ENCODE measurements at places on chromosomes 4 and X.

DNA sequence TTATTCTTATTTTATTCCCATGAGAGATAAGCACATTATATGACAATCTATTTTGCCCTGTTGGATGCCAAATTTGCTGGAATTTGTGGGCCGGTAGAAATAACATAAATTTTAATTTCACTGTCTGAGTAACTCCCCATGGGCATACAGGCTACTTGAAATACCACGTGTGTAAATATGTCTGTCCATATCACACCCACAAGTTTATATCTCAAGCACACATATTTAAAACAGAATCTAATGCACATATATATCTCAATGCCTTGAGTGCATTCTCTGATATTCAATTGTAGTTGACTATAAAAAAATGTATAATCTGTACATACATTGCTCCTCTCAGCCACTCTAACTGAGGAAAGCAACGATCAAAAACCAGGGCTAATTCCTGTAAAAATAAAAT lies 51.2 kb downstream of the PPARGC1A start:
- DNase-seq, result no peak

DNA sequence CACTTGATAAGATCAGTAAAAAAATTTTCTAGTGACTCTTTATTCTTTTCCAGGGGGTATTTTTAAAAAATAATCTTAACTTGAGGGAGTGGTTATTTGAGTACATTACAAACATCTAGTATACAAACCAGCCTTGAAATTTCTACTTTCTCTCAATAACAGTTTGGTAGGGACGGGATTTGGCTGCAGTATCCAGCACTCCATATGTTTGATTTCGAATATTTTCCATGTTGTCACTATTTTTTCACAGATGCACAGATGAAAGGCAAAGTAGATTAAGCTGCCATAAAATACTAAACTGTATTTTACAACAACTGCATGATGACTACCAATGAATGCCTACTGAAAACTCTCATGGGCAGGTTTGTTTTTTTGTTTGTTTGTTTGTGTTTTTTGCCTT lies 225.0 kb downstream of the COX7B2 start:
- no peak for DNase-seq

DNA sequence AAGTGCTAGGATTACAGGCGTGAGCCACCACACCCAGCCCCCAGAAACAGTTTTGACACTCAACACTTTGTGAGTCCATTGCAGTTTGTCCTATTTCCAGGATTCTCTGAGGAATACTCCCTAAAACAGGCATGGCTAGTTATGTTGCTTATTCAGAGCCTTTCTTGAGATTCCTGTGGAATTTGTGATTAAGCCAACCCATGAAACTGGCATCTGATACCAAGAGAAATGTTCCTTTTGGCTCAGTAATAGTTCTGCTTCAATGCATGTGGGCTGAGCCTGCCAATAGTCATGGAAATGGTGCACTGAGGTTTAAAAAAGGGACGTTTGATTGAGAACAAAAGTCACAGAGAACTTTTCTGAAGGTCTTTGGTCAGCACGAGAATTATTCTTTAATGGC lies 241.7 kb downstream of the PPP1R2C start:
- DNase-seq, result no peak

DNA sequence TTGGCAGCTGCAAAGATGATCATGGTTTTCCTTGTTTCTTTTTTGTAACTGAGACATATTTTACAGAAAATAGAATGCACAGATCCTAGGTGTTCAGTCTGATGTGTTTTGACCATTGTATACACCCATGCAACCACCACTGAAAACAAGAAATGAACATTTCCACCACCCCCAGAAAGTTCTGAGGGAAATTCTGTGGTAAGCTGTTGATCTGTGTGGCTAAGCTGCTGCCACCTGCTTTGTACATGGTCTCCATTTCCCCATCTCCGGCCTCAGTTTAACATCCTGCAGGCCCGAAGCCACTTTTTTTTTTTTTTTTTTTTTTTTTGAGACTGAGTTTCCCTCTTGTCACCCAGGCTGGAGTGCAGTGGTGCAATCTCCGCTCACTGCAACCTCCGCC lies 65.3 kb downstream of the NYX start:
- no peak for DNase-seq

GRCh38 chrX:87873347-87873941 lies 355.8 kb downstream of the KLHL4 start:
- DNase-seq, result no peak

- DNase-seq, result no peak
These were observed 685 bp upstream of the TNIP2 start for GRCh38 chr4:2756691-2757350.

DNA sequence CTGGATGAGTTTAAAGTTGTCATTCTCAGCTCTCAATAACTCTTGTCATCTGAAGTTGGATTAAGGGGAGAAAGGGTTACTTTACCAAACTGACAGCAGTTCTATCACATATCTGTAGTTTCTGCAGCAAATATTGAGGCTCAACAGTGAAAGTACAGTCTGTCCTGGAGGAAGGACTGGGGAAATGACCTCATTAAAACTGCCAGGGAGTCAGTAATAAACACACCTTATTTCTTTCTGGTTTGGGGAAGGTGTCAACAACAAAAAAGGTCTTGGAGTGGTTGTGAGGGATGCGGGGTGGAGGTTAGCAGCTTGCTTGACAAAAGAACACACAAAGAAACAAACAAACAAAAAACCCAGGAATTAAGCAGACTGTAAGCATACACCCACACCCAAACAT lies 1418.0 kb downstream of the STIM2 start:
- no peak for DNase-seq

GRCh38 chr4:2714061-2714770 lies 41.9 kb downstream of the TNIP2 start:
- DNase-seq, result no peak

DNA sequence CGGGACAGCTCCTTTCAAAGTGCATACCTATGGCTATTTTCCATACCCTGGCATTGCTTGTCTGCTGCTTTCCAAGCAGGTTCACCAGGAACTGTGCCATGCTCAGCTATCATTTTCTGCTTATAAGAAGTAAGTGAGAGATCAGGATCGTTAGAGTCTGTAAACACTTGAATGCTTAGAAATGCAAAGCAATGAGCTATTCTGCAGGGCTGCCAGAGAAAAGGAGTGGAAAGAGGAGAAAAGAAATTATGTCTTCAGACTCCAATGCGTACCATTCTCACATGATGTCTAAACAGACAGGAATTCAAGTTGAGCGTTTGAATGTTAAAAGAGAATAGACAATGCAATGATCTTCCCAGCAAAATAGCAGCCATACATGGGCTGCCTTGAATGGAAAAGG lies 245.5 kb upstream of the SLC7A11 start:
- no peak for DNase-seq

DNA sequence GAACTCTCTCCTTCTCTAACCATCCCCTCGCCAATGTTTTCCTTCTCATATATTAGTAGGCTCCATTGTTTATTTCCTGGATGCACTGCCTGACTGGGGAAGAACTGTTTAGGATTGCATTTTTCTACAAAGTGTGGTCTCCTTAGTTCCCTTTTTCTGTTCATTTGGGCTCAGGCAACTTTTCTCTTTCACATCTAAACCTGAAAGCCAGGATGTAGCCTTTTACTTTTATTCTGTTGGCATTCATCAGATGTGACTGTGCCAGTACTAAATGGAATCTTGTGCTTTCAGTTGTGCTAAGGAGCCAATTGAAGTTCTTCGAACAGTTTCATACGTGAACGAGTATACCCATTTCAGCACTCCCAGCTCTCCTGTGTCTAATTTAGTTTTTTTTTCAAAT lies 59.8 kb downstream of the DDIT4L start:
- no peak for DNase-seq

GRCh38 chr4:33262824-33263223 lies 2542.7 kb downstream of the PCDH7 start:
- no peak for DNase-seq

GRCh38 chr4:126144543-126145237 lies 829.9 kb downstream of the FAT4 start:
- DNase-seq, result no peak

- DNase-seq, result no peak
These were observed 46.0 kb upstream of the TLL1 start for GRCh38 chr4:165827018-165827417.

DNA sequence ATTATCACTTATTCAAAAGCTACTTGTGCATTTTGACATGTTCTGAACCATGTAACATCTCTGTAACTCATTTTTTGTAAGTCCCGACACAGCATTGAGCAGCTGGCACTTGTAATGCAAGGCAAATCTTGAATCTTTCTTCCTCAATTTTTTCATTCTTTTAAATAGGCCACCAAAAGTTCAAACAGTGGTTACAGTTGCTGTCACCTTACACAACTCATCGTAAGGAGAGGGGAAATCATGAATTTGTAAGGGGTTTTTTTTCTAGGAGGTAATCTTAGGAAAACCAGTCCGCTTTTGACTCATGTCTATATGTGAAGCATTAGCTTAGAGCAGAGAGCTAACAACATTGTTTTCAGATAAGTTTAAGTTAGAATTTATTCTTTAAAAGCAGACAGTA lies 124.5 kb downstream of the PDLIM5 start:
- DNase-seq, result no peak

GRCh38 chrX:22097012-22097694 lies 65.0 kb downstream of the PHEX start:
- no peak for DNase-seq

GRCh38 chr4:165758086-165758485 lies 115.0 kb upstream of the TLL1 start:
- no peak for DNase-seq

DNA sequence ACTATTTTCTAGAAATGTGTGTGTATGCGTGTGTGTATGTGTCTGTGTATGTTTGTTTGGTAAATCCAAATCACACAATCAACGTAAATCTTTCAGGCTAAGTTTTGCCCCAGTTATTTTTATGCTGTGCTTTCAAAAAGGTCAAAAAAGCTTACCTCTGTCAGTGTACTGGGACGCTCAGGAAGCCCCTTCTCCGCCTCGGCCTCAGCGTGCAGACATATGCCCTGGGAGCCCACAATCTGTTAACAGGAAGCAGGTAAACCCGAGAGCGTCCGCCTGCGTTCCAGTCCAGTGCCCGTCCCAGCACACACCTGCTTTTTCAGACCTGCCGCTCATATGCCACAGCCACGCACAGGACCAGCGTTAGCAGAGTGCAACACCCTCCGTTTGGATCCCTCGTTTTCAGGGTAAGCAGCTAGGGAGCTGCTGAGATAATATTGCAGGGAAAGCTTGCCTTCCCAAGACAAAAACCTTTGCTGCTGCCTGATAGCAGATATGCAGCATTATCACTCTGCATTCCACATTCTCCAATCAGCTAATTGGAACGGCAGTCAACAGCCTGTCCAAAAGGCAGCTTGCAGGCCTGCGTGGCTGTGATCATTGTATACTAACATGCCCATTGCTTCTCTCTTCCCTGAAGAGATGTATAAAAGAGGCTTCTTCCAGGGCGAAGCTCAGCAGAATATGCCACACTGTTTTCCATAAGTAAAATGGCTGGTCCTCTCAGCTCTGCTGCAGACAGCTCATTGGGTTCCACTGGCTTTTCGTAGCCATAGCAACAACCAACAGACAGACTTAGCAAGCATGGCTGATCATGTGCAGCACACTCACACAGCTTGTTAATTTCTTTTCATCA lies at the start of gene SORBS2:
Gene SORBS2 (minus strand): TSS at position 686 of the 856 bp plus-strand sequence. CDS start 121,623 bp downstream, outside the sequence.
- DNase-seq, result no peak

- DNase-seq, result no peak
These were observed 192.5 kb upstream of the TAPT1 start for GRCh38 chr4:16418814-16419213.

DNA sequence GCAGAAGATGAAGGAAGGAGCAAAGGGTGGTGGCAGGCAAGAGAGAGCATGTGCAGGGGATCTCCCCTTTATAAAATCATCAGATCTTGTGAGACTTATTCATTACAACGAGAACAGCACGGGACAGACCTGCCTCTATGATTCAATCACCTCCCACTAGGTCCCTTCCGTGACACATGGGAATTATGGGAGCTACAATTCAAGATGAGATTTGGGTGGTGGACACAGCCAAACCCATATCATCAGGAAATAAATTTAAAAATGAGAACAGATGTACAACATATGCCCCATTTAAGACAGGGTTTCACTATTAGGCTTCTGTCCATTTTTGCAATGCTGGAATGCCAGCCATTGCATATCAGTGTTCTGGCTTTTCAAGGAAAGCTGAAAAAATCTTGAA lies 346.7 kb upstream of the SLIT2 start:
- DNase-seq, result no peak

DNA sequence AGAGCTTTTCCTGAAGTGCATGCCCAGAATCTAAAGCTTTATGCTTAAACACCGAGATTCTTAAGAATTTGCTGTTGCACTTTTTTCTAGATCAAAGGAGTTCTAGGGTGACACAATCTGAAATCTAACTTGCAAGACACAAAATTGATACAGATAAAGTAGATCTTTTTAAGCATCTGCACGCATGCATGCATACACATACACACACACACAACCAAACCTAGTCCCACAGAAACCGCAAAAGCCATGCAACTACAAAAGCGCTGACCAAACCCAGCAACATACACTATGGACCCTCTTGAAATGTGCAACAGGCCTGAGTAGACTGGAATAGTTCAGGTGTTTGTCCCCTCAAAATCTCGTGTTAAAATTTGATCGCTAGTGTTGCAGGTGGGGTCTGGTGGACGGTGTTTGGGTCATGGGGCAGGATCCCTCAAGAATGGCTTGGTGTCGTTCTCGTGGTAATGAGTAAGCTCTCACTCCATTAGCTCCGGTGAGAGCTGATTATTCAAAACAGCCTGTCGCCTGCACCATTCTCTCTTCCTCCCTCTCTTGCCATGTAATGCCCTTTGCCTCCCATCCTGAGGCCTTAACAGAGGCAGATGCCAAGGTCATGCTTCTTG lies 52.7 kb downstream of the IRF2 start:
- DNase-seq, result no peak

DNA sequence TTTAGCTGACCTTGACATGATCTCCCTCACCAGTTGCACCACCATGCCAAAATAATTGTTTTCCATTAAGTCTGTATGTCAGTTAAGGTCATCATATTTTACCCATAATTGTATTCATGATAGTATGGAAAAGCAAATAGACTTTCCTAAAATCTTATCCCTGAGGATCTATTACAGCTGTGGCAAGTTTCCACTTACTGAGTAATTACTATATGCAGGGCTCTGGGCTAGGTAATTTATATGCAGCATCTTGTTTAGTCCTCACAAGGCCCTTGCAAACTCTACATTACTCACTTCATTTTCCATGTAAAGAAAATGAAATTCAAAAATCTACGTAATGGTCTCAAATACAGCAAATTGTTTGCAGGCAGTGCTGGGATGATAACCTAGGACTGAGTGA lies 34.8 kb downstream of the YIPF7 start:
- no peak for DNase-seq

GRCh38 chr4:95594629-95595028 lies 45.9 kb upstream of the UNC5C start:
- no peak for DNase-seq

- DNase-seq, result peak; percentile 17
These were observed 802 bp downstream of the BMP2K start for GRCh38 chr4:78776729-78777575.
